ENCODE measurements at places on chromosomes 6 and 20. TPM values are rescaled to one million over a fixed set of nuclear protein-coding genes. Genes with fewer than 3 reads are reported as not detected.

The ATAT1 gene
- total RNA-seq = 3.8 TPM

The BANF2 gene
- not detected for total RNA-seq

The MSH5 gene
- total RNA-seq = 5.0 TPM

The SYS1 gene
- 28.3 TPM for total RNA-seq

The EYA4 gene
- total RNA-seq = 10.3 TPM

The XKR7 gene
- not detected for total RNA-seq

The PTPRT gene
- total RNA-seq = not detected

The PDE10A gene
- 44.2 TPM for total RNA-seq

The CUTA gene
- 205 TPM for total RNA-seq

The TREM2 gene
- not detected for total RNA-seq
